ENCODE measurements at places on chromosomes 11 and 22.

DNA sequence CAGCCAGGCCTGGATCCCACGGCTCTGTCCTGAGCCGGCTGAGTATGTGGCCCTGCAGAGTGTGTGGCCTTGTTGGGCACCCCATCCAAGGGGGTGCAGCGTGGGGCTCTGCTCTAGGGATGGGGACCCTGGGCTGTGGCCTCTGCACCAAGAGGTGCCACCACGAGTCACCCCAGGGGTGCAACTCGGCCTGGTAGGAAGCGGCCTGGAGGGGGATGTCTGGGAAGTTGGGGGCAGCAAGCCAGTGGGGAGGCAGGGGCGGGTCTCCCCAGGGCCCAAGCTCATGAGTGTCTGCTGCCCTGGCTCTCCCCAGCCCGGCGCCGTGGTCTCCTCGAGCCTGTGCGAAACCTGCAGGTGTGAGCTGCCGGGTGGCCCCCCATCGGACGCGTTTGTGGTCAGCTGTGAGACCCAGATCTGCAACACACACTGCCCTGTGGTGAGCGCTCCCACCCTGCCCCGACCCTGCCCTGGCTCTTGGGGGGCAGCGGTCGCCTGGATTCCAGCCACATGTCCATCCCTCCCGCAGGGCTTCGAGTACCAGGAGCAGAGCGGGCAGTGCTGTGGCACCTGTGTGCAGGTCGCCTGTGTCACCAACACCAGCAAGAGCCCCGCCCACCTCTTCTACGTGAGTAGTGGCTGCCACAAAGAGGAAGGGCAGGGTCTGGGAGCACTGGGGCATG, 24.2 kb upstream of the MUC5B start:
- DNase-seq: no peak

DNA sequence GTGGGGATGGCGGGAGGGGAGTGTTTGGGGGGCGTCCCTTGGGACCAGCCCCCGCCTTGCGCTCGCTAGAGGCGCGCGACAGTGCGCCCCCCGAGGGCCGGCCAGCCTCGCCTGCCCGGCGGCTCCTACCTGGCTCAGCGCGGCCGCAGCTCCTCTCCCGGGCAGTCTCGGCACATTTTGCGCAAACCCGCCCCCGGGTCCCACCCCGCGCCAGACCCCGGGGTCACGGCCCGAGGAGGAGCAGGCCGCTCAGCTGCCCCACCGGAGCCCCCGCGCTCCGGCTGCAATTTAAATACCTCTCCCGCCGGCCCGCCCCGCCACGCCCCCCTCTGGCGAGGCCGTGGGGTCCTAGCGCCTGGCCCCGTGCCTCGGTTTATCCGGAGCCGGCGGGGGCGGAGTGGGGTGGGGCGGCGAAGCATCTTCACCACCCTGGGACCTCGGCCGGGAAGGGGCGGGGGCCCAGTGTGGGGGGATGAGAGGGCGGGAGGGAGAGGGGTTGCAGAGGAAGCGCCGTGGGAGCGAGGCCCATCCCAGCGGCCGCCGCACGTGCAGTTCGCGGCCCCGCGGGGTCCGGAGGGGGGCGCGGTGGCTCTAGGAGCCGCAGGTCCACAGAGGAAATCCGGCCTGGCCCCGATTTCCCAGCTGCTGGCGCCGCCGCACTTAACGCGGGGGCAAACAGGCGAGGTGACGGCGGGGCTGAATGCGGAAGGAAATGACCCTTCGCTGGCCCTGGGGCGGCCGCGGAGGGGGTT, at the start of gene LRRC32:
Gene LRRC32, minus strand, starts transcription at position 263 of the 752 bp plus-strand sequence. CDS start 4,793 bp downstream, outside the sequence.
- peak; percentile 35 for DNase-seq

- DNase-seq: no peak
These were observed 13.2 kb upstream of the USP18 start for GRCh38 chr22:18136563-18137320.

- DNase-seq: no peak
These were observed 48.8 kb upstream of the PHF21B start for GRCh38 chr22:45058622-45058912.

DNA sequence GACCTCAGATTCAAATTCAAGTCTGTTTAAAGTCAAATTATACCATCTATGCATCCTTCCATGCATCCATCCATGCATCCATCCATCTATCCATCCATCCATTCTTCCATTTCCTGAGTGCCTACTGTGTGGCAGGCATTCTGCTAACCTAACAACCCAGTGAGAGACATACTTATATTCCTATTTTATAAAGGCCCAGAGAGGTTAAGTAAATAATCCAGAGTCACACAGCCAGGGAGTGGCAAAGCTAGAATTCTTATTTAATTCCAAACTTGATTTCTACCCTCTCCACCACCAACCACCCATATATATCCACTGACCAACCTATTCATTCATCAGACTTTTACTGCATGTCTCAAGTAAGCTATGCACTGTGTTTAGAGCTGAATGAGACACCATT, 53.8 kb downstream of the LRRC74B start:
- no peak for DNase-seq

GRCh38 chr11:38824573-38824972, 2226.5 kb upstream of the RAG2 start:
- no peak for DNase-seq

DNA sequence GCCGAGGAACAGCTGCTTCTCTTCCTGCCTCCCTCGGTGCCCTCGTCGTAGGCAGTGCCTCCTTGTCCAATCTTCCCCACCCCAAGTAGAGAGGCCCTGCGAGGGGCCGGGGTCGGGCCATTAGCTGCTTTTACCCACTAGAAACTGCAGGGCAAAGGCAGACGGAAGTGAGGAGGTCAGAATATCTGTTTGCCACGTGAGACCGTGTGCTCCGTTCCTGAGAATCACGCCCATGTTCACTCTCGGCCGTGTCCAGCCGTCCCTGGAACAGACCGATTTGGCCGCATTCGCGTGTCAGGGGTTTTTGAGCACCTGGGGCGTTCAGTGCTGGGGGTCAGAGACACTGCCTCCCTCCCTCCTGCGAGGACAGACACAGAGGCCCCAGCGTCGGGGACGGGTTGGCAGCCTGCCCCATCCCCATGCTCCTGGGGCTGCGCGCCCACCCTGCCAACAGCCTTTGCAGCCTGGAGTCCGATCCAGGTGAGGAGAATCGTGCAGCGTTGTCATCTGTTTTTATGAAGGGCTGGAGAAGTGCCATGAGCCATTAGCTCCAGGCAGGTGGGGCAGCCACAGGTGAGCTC, 982.2 kb downstream of the BRD1 start:
- DNase-seq: no peak

- no peak for DNase-seq
These were observed 176.6 kb downstream of the ADAMTS15 start for GRCh38 chr11:130624971-130625544.

GRCh38 chr11:63504054-63504453, 1.8 kb upstream of the LGALS12 start:
- no peak for DNase-seq

GRCh38 chr11:63613517-63614135, 607 bp downstream of the PLAAT3 start:
- peak; percentile 44 for DNase-seq

- no peak for DNase-seq
These were observed 17.7 kb downstream of the NAV2 start for GRCh38 chr11:19730373-19730772.

DNA sequence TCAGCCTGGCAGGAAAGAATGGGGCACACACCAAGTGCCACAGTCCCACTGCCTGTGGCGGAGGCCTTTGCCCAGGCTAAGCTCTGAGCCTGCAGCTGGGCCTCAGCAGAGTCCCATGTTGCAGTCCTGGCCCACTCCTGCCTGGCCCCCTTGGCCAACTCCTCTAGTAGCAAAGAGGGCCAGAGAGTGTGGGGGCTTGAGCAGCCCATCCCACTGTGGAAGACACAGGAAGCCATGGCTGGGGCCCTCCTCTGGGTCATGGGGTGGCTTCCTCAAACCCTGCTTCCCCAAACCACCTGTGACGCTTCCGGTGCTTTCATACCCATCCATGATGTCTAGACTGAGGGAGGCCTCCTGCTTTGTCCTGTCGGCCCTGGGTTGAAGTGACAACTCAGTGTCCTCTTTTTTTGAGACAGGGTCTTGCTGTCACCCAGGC, 5.8 kb downstream of the RPS19BP1 start:
- no peak for DNase-seq

DNA sequence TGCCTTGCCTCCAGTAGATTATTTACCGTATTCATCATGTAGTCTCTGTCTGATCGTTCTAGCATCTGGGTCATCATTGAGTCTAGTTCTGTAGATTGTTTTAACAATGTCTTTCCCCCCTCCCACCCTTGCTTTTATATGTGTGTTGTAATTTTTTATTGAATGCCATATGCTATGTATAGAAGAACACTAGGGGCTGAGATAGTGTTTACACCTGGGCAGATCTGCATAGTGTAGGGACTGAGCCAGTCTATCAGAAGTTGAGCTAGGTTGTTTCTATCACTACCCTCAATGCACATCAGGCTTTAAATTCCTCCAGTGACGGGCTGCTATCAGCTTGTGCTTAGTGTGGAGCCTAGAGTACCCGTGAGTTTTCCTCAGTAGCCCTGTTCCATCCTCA, 61.6 kb downstream of the KREMEN1 start:
- no peak for DNase-seq

DNA sequence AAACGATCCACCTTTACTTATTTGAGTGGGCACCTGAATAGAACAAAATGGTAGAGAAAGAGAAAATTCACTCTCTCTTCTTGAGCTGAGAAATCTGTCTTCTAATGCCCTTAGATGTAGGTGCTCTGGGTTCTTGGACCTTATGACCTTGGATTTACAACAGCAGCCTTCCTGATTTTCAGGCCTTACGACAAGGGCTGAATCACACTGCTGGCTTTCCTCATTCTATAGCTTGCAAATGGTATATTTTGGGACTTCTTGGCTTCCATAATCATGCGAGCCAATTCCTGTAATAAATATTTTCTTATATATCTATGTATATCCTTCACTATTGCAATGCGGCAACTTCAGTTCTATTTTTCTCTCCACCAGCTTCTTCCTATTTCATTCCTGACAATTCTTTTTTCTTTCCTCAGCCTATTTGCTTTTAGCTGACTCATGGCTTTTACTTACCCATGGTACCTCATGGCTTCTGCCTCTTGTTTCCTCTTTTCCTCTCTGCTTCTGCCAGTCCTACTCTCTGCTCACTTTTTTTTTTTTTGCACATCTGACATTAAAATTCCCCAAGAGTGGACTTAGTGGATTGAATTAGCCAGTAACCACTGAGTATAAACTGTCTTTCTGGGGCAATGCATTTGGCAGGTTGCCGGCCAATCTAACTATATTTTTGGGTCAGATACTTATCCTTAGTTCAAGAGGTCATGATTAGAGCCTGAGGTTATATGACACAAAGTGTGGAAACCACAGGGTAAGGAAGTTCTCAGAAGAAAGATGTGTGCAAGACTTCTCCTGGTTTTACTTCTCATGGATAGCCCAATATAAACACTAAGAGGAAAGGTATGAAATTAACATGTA, 359.5 kb downstream of the TMEM135 start:
- no peak for DNase-seq

DNA sequence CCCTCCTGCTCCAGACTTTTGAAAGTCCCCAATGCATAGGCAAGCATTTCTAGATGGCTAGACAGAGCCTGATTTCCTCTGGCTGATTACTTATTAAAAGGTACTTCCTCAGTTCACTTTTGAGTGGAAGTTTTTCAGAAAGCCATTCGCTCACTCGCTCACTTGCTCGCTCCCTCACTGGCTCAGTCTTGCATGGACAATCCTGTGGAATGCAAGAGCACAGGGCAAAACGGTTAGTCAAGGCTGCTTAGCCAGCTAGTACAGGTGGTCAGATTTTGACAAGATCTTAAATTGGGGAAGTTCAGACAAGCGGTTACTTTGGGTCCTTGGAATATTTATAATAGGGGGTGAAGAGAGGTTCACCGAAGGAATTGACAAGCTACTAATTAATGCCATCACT, 101.0 kb downstream of the ARL14EP start:
- DNase-seq: no peak

DNA sequence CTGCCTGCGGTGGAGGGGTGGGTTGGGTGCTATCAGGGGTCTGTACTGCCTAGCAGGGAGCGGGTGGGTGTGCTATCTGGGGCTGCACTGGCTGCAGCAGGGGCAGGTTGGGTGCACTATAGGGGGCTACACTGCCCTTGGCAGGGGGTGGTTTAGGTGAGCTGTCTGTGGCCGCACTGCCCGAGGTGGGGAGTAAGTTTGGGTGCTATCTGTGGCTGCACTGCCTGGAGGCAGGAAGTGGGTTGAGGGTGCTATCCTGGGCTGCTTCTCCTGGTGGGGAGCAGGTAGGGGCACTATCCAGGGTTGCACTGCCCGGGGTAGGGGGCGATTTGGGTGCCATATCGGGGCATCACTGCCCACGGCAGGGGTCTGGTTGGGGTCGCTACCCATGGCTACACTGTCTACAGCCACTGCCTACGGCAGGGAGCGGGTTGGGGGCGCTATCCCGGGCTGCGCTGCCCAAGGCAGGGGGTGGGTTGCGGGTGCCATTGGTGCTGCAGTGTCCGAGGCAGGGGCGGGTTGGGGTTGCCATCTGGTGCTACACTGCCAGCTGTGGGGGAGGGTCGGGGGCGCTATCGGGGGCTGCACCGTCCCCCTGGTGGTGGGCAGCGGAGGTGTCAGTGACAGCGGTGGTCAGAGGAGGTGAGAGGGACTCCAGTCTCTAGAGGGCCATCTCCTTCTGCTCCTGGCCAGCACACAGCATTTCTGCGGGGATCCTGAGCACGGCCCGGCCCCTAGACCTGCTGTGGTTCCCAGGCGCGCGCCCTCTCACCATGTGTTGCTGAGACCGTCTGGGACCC, 1.3 kb upstream of the RFPL2 start:
- peak; percentile 37 for DNase-seq

DNA sequence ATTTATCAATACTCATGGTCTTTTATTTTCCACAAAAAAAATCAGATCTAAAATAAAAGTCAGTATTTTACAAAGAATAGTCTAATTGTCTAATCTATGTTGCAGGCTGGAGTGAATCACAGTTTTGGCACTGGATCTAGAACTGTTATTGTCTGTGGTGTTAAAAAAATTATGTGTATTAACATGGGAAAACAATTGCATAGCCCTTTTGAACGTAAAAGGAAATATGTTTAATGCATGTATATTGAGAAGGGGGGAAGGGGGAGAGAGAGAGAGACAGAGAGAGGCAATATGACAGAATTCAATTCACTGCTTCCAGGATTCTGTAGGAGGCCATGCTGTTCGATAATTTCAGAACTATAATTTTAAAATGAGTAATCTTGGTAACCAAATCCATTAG, 324.9 kb upstream of the CCDC90B start:
- no peak for DNase-seq

Data from activated CD4-positive, alpha-beta memory T cell treated with anti-CD3 and anti-CD28 coated beads, Interleukin-2, amount 10 ng/mL, durations not matched to agents 7 days and 5 days (primary cell).